Activated naive CD8-positive, alpha-beta T cell treated with anti-CD3 and anti-CD28 coated beads, Interleukin-2, amount 50 U/mL, for 24 hours (primary cell): ENCODE measurements at places on chromosomes 2 and 18.

DNA sequence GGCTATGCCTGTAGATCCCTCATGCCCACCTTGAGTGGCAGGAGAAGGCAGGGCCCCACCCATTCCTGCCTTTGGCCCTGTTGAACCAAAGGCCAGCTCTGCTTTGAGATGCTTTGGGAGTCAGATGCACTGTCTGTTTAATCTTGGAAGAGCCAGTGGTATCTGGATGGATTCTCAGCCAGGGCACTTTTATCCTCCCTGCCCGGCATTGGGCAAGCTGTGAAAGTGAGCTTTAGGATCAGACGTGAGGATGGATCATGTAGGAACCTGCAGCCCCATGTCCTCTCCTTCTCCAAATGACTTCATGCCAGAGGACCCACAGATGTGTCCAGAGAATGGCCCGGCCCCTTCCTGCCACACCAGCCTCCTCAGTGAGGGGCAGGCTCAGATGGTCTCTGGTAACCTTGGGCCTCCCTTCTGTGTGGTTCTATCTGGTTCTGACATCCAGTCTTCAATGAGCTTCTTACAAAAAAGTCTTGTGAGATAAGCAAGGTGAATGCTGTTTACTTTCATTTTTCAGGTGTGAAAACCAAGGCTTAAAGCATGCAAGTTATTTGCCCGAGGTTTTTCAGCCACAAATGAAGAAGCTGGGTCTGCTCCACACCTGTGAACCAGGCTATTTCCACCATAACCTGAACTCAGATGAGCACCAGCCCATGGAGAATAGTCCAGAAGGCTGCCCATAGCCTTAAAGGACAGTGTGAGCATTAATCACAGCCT lies 123.8 kb downstream of the KCTD1 start:
- no peak overlapping the region for H3K27ac ChIP-seq
- DNase-seq = no peak
- H3K27me3 ChIP-seq = no peaks in the 10 kb centered on the region
- H3K4me1 ChIP-seq = no peaks in the 10 kb centered on the region
- H3K4me3 ChIP-seq = no peak overlapping the region

- no peak overlapping the region for H3K4me3 ChIP-seq
These were observed 4.2 kb upstream of the AFF3 start for GRCh38 chr2:100146657-100146960.

DNA sequence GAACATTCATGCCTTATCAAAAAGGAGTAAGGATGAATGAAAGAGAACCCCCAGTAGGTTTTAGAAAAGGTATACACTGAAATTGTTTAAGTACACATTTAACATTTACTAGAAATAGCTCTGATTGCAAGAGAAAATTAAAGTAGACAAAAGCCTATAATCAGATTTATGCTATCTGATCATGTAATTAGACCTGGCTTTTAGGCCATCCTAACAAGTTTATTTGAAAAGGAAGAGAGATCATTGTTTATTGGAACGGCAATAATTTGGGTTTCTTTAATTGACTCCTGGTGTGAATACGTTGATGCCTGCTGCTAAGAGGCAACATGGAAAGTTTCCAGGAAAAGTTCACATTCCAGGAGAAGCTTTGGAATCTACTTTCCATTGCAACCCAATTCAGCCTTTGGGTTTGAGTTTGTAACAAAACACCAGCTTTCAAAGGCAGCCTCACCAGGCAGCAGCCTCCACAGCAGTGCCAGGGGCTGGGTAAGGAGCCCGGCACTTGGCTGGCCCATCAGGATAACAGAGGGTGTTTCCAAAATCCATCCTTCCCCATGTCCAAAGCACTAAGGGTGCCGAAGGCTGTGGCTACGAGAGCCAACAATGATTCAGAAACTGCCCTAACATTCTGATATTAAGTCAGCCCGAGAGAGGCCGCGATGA lies 18.0 kb downstream of the FZD7 start:
- no peak overlapping the region for H3K4me3 ChIP-seq
- DNase-seq = no peak
- no peaks in the 10 kb centered on the region for H3K36me3 ChIP-seq
- H3K4me1 ChIP-seq = no peaks in the 10 kb centered on the region
- H3K27ac ChIP-seq = no peak overlapping the region

GRCh38 chr2:527581-527980 lies 149.6 kb downstream of the TMEM18 start:
- no peak for DNase-seq
- H3K27ac ChIP-seq = no peak overlapping the region
- H3K27me3 ChIP-seq = peaks cover 2% of the 10 kb centered on the region
- H3K36me3 ChIP-seq = no peaks in the 10 kb centered on the region
- H3K4me1 ChIP-seq = no peaks in the 10 kb centered on the region
- H3K4me3 ChIP-seq = no peak overlapping the region

DNA sequence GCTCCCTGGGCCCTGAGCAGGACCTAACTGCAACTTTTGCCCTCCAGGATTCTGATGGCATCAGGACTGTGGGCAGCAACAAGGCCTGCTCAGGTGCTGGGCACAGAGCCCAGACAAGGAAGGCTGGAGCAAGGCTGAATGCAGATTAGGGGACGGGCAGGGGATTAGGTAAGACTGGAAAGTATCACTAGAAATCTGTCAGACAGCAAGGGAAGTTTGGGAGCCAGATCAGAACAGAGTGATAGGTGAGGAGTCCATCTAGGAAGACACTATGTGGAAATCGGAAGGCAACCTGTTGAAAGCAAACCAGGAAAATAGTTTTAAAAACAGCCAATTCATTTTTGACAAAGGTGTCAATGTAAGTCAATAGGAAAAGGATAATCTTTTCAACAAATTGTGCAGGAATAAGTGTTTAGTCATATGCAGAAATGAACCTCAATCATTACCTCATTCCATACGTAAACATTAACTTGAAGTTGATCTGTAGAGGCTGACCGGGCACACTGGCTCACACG lies 56.4 kb upstream of the STPG4 start:
- peaks cover 3% of the 10 kb centered on the region for H3K27me3 ChIP-seq
- no peak overlapping the region for H3K27ac ChIP-seq
- H3K4me3 ChIP-seq = no peak overlapping the region
- H3K36me3 ChIP-seq = peaks cover 4% of the 10 kb centered on the region

DNA sequence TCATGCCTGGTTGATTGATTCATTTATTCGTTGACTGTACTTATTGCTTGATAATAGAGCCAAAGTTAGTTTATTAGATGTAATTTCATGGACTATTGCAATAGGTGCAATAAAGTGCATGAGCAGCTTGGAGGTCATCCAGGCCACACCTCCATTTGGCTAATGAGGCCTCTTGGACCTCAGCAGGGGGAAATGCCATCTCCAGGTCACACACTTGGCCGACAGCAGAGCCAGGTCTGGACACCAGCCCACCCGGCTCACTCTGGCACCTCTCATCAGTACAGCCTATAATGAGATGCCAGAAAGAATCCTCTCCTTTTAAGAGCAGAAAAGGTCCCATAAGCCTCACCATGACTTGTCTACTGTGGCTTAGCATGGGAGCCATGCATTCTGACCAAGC lies 71.2 kb upstream of the AFF3 start:
- no peaks in the 10 kb centered on the region for H3K4me1 ChIP-seq
- no peaks in the 10 kb centered on the region for H3K27me3 ChIP-seq
- H3K36me3 ChIP-seq = no peaks in the 10 kb centered on the region
- no peak overlapping the region for H3K27ac ChIP-seq
- H3K4me3 ChIP-seq = no peak overlapping the region
- DNase-seq = no peak

- DNase-seq = peak; percentile 4
- no peaks in the 10 kb centered on the region for H3K36me3 ChIP-seq
- no peaks in the 10 kb centered on the region for H3K4me1 ChIP-seq
These were observed 100.1 kb downstream of the WDPCP start for GRCh38 chr2:63488118-63488713.

DNA sequence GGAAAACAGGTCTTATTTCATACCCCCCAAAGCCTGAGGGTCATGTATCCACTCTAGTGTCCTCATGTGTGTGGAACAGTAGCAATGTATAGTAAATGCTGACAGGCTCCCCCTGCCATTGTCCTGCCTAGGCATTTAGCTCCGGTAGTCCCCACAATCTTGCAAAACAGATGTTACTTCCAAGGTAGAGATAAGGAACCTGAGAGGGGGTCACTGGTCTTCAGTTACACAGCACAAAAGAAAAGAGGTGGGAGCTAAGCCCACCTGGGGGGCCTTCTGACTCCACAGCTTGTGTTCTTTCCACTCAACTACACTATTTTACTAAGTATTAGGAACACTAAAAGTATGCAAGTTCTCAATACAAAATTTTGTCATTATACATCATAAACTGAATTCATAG lies 17.4 kb upstream of the FECH start:
- H3K27me3 ChIP-seq = no peaks in the 10 kb centered on the region
- peaks cover 70% of the 10 kb centered on the region for H3K36me3 ChIP-seq
- no peak for DNase-seq
- no peaks in the 10 kb centered on the region for H3K4me1 ChIP-seq
- no peak overlapping the region for H3K4me3 ChIP-seq
- H3K27ac ChIP-seq = no peak overlapping the region

DNA sequence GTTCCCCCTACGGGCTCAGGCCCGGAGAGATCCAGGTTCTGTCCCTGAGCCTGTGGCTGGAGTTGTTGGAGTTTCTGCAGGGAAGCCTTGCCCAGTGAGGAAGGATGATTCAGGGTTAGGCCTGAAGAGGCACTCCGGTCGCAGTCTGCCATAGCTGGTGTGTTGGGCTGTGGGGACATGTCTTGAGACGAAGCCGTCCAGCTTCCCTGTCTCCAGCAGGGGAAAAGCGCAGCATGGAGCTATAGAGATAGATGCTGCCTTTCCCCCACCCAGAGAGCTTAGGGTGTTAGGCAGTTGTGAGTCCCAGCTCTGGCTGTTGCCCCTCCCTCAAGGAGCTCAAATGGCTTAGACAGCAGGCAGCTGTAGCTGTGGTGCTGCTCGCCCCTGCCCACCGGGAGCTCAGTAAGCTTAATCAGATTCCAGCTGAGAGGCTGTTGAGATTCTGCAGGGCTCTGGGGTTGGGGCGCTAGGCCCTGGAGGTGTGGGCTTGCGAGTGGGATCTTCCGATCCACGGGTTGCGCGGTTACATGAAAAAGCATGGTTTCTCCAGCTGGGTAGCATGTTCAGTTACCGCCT lies 103.9 kb downstream of the PMAIP1 start:
- no peak overlapping the region for H3K27ac ChIP-seq
- DNase-seq = no peak
- H3K27me3 ChIP-seq = peaks cover 28% of the 10 kb centered on the region
- no peak overlapping the region for H3K4me3 ChIP-seq

GRCh38 chr2:86786001-86786536 lies 4.6 kb downstream of the CD8A start:
- peaks cover 47% of the 10 kb centered on the region for H3K36me3 ChIP-seq
- H3K4me3 ChIP-seq = peak overlapping the region; percentile 93
- H3K27me3 ChIP-seq = peaks cover 5% of the 10 kb centered on the region

DNA sequence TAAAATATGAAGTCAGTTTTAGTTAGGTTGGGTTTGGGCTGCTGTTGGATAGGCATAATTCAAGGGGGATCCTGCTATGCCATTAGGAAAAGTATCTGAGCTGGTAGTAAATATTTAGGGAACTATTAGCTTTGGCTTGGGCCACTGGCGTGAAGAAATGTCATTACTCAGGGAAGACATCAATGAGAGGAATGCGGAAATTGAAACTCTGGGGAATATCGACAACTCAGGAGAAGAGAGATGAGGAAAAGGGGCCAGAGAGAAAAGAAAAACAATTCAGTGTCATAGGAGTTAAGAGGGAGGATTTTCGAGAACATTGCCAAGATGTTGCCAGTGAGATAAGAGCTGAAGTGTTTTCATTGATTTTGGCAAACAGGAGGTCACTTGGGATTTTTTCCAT lies 149.7 kb upstream of the PARD3B start:
- no peak for DNase-seq
- H3K27me3 ChIP-seq = peaks cover 5% of the 10 kb centered on the region

- DNase-seq = no peak
- no peaks in the 10 kb centered on the region for H3K27me3 ChIP-seq
- H3K36me3 ChIP-seq = no peaks in the 10 kb centered on the region
- no peak overlapping the region for H3K27ac ChIP-seq
- H3K4me3 ChIP-seq = no peak overlapping the region
These were observed 160.0 kb downstream of the NDUFA10 start for GRCh38 chr2:239865059-239865639.
